ENCODE measurements at places on chromosomes 16 and 17.

GRCh38 chr17:50027881-50028735 lies 27.8 kb upstream of the ITGA3 start:
- no peak for DNase-seq

DNA sequence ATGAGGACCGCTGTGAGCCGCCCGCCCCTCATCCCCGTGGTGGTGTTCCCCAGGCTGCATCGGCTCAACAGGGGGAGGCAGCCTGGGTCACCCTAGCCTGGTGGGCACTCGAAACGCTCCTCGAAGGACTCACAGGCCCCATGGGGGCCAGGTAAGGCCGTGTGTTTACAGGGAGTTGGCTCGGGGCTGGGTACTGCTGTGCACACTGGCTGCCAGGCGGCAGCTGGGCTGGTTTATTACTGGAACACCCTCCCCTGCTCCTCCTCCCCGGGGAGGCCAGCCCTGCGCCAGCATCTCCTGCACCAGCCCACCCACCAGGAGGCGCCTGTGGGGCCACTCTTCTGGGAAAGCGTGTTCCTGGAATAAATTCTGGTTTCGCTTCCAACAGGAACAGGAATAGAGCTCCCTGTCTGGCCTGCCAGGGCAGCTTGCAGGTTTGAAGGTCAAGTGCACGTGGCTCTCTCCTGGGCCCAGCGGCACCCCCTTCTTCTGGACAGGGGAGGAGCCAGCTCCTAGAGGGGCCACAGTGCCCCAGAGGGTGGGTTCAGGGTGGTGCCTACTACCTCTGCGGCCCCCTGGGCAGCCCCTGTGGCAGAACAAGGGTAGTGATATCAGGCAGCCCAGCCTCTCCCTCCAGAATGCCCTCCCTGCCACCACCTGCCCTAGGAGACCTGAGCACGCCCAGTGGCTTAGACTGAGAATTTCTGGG lies 11.3 kb downstream of the MCRIP1 start:
- no peak for DNase-seq

- DNase-seq: peak; percentile 42
Measured at GRCh38 chr17:17205368-17206123, 587 bp downstream of the PLD6 start.

DNA sequence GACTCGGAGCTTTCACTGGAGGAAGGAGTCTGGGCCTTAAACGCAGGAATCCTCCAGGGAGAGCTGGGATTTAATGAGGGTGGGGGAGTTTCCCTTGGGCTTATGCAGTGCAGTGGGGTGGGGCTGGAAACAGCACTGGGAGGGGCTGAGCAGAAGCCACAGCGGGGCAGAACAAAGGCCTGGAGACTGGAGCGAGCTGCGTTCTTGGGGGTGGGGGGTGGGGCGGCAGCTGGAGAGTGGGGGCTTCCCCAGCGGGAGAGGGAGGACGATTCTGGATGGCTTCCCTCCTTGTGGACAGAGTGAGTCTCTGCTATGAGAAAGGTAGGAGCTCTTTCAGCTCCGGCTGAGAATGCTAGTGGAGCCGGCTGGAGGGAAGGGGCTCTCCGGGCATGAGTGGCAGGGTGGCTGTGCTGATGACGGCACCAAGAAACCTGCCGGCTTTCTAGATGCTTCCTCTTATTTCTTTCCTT lies 406.0 kb downstream of the SEC14L1 start:
- no peak for DNase-seq

- no peak for DNase-seq
Measured at GRCh38 chr17:80981062-80981902, 10.4 kb upstream of the CHMP6 start.

DNA sequence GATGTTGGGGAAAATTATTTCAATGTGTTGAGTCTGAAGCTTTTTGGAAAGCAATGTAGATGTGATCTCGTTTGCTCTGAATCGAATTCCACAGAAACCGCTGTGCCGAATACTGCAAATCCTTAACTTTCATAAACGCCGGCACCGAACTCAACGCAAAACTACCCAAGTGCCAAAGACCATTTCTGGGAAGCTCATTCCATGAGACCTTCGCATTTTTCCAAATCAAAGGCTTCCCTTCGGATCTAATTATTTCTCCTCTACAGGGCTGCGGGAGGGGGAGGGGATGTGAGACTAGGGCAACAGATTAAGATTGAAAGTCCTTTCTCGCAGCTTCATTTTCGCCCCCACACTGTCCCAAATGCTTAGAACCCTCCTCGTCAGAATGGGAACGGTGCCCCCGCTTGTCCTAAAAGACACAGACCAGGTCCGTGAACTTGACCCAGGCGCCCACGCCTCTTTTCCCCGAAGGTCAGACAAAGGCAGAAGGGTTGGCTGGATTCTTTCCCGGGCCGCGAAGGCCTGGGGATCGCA lies 4.0 kb downstream of the PRAC1 start:
- DNase-seq: no peak

DNA sequence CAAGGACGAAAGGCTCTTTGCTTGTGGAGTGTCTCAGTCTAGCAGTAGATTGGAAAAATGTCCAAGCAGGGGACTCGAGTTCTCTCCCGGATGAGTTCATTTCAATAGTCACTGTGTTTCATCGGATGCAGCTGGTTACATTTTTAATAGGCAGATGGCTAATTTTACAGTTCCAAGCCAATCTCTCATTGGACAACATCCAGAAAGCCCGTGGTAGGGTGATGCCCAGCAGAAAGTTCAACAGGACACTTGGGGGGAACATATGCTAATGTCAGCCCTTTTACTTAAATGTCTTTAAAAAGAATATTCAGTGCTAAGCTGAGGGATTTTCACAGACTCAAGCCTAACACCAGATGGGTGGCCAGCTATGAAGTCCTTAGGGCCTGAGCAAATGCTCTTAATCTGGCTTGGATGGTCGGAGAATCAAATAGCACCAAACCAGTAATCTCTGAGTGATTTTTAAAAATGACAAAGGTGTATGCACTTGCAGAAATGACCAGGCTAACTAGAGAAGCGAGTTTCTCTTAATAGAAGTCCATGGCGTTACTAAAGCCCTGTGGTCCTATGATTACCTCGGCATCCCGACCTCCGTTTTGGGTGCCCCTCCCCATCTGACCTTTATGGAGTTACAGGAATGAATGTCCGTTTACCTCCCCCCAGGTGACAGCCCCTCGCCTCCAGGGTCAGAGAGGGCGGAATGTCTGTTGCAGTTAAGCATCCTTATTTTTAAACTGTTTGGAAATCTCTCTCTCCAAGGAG lies 289.2 kb upstream of the SALL1 start:
- DNase-seq: no peak

- DNase-seq: no peak
Measured at GRCh38 chr17:36089888-36090836, at the start of gene CCL3. Gene CCL3, minus strand, starts transcription at chr17:36090143. Its CDS starts 85 bp downstream, at chr17:36090058.
